ENCODE measurements at places on chromosomes 13 and 19. TPM values are rescaled to one million over a fixed set of nuclear protein-coding genes. Genes with fewer than 3 reads are reported as not detected.
A peak's percentile ranks its signal among the peaks of the same experiment; 100 is the strongest.

DNA sequence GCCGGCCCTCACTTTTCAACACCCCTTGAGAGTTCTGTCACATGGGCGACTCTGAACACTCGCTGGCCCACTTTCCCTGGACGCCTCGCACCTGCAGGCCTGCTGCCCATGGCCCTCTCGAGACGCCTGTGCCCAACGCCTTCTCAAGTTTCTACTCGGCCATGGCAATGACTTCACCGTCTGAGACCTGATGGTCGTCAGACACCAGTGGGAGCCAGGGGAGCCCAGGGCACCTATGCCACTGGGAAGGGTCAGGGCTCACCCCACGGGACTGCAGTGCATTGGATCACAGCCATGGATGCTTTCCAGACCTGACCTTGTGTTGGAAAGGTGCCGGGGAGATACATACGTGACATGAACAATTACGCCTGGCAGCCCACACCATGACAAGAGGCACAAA, 60.1 kb downstream of the KLF2 start:
- no peaks in the 10 kb centered on the region for H3K27me3 ChIP-seq
- H3K36me3 ChIP-seq, result peaks cover 28% of the 10 kb centered on the region
- no peak overlapping the region for H3K4me3 ChIP-seq
- no peaks in the 10 kb centered on the region for H3K4me1 ChIP-seq
- DNase-seq, result no peak
- no peak overlapping the region for H3K27ac ChIP-seq

Gene CEACAM20
- total RNA-seq, result not detected

Gene KLK7
- total RNA-seq, result 0.66 TPM

GRCh38 chr13:88112526-88112925, 441.4 kb downstream of the SLITRK5 start:
- peaks cover 5% of the 10 kb centered on the region for H3K4me1 ChIP-seq
- H3K36me3 ChIP-seq, result no peaks in the 10 kb centered on the region
- H3K27me3 ChIP-seq, result no peaks in the 10 kb centered on the region

GRCh38 chr19:41599175-41599966, 23.4 kb downstream of the CEACAM21 start:
- H3K4me3 ChIP-seq, result no peak overlapping the region
- DNase-seq, result peak; percentile 26
- no peaks in the 10 kb centered on the region for H3K36me3 ChIP-seq
- peaks cover 16% of the 10 kb centered on the region for H3K4me1 ChIP-seq

GRCh38 chr19:5407356-5407755, 47.9 kb upstream of the ZNRF4 start:
- no peak overlapping the region for H3K27ac ChIP-seq
- H3K27me3 ChIP-seq, result peaks cover 40% of the 10 kb centered on the region
- no peak overlapping the region for H3K4me3 ChIP-seq
- H3K4me1 ChIP-seq, result 0 out of 2 replicates have a peak, but pooled peaks cover 3% of the 10 kb centered on the region
- peaks cover 6% of the 10 kb centered on the region for H3K36me3 ChIP-seq
